Activated gamma-delta T cell treated with anti-CD3 and anti-CD28 coated beads, Interleukin-2, amount 50 U/mL, for 16 hours (primary cell): ENCODE measurements at places on chromosomes 7 and 10.

- no peak for DNase-seq
Observed at GRCh38 chr10:7534480-7534852, 123.6 kb upstream of the SFMBT2 start.

DNA sequence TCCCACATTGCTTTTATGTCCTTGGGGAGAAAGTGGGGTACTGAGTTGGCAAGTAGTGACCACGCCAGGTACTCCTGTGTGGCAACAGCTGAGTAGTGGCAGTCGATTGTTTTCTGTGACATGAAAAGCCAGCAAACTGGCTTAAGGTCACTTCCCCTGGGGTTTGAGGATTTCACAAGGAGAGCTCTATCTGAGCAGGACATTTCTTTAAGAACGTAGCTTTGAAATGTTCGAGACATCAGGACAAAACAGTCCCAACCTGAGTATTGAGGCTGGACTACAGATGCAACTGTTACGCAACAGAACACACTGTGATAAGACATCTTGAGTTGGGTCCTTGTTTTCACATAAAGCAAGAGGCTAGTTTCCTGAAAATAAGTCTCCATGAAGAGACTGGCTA is 146.7 kb upstream of the KLF14 start:
- DNase-seq: no peak

DNA sequence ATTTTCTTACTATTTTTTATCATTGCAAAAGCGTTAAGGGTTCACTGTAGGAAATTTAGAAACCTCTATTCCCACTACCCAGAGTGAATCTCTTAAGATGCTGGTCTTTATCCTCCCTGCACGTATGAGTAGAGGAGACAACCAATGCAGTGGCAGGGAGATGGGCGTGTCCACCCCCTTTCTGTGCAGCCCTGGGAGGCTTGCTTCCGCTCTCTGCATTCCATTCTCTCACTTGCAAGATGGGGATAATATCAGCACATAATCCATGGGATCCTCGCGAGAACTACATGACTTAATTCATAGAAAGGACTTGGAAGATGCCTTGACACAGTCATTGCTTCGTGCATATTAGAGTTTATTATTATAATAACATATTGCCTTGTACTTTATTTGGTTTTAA is 196.2 kb downstream of the KLF6 start:
- DNase-seq: no peak

GRCh38 chr7:94620703-94621118 is 35.2 kb downstream of the SGCE start:
- DNase-seq: peak; percentile 0

- DNase-seq: no peak
Observed at GRCh38 chr7:24917510-24918239, 62.3 kb downstream of the OSBPL3 start.

DNA sequence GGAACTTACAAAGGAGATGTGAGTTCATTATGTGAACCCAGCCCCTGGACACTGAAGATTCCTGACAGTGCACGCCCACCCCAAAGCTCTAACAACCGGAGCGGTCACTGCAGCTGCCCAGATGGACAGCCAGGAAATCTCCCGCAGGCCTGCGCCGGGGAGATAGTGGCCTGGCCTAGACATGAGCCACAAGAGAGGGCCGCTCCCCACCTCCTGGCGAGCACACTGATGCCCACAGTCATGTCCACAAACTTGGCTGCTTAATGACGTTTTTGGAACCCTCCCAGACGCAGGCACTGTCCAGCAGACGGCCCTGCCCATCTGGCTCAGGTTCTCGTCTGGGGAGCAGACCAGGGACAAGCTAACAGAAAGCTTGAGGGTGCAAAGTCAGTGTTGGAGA is 34.2 kb downstream of the TCERG1L start:
- no peak for DNase-seq

- no peak for DNase-seq
Observed at GRCh38 chr7:106064771-106065574, 47.1 kb downstream of the SYPL1 start.

- DNase-seq: no peak
Observed at GRCh38 chr7:78284945-78285344, 486.4 kb downstream of the PHTF2 start.

DNA sequence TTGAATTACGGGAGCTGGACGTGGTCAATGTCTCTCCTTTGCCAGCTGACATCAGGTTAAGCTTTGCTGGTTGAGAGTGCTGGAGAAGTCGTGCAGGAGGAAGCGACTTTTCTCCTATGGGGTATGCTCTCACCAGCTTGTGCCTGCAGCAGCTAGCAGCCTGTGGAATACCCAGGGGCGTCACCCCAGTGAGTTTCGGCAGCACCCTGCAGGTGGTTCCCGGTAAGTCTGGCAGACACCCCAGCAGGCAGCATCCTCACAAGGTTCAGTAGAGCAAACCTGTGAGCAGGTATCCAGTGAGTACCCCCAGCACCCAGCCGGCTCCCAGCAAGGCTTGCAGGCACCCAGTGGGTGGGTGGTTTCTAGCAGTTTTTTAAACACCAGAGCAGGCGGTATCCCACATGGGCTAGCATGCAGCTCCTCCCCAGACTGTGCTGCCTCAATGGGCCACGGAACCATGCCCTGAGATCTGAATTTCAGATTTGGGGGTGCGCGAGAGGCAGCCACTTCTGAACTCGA is 74.8 kb upstream of the SVIL start:
- no peak for DNase-seq

DNA sequence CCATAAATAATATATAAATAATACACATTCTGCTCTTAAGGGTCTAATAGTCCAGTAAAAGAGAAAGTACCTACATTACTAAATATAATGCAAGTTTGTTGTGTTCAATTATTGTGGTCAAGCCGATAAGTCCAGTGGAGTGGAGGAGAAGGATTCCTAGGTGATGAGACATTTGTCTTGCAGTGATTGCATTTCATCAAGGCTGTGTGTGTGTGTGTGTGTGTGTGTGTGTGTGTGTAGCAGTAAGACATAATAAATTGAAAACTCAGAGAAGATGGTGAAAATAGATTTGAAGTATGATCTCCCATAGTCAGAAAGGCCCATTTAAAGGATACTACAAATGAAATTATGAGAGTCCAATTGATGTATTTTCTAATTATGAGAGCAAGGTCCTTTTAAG is 192.5 kb upstream of the SEMA3C start:
- DNase-seq: no peak

GRCh38 chr7:112897839-112898431 is 107.7 kb upstream of the TMEM168 start:
- no peak for DNase-seq

DNA sequence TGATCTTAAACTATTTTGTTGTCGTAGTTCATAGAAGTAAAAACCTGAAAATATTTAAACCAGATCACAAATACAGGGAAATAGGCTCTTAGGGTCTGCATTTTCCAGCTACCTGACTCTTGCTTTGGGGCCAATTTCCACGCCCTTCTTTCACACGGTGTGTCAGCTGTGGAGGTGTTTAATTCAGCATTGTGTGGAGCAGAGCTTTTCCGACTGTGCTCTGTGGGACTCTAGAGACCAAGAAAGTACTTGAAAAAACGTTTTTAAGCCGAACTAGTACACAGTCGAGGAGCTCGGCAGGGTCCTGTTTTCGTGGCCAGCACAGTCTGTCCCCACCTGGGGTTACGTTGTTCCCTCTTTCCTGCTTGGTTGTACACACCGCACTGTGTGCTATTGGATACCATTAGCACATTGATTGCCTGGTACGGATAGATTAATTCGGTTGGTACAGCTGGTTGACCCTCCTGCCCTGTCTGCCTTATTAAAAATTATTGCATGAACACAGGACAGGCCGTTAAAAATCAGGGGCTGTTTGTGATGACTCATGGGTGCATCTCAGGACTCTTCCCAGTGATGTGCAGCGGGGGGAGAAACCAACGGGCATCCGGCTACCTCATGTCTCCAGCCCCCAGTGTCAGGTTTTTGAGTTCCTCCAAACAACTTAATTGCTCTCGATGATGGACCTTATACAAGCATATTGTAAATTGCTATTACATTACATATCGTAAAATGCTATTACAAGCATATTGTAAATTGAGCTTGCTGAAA is 80.7 kb upstream of the BTBD16 start:
- no peak for DNase-seq

- no peak for DNase-seq
Observed at GRCh38 chr10:3365630-3366029, 193.0 kb upstream of the PITRM1 start.

DNA sequence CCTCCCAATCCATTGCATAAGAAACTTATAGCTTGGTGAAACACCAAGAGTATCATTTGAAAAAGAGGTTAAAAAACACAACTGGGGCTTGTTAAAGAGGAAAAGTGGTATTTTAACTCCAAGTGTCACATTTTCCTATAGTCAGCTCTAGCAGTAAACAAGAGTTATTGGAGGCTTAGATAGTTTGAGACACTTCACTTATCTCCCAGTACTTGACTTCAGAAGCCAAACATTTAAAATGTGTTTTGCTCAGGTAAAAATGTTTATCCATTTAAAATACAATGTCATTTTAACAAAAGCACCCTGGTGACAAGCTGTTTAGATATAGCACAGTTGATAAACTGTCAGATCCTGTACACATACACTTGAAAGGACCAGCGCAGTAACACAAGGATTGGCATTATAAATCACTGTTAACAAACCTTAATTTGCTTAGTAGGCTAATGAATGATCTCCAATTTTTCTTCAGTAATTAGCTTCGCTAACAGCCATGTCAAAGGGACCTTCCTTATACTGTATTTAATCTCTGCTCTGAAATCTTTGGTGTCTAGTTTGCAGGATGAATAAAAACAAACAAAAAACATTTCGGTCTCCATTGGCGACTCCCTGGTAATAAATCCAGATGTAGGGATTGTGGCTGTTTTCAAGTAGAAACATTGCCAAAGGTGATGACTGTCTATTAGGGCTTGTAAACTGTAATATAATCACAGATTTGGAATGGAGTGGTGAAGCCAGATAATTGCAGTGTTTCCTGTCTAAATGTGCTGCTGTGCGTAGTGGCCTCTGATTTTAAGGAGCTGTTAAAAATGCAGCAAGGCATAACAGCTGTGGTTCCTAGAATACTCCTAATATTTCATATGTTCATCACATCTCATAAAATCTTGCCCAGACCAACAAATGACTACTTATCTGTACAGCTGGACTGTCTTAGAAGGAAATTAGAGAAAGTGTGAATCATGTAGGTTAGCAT is 545.1 kb downstream of the AUTS2 start:
- no peak for DNase-seq

- DNase-seq: no peak
Observed at GRCh38 chr10:37736120-37736519, 121.3 kb downstream of the ZNF248 start.

DNA sequence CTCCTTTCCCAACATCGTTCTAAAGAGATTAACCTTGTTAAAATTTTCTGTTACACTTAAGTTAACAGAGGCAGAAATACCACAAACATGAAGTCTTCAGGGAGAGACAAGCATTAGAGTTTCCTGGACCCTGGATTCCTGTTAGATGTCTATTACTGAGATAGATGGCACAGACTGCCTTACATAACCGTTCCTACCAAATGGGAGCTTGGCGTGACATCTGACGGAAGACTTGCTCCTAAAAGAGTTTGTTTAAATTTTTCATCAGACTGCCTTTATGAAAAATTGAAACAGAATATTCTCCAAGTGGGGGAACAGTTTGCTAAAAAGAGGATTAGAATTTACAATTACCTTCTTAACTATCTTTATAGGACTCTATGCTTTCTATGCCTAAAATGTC is 22.7 kb downstream of the ANK3 start:
- no peak for DNase-seq

DNA sequence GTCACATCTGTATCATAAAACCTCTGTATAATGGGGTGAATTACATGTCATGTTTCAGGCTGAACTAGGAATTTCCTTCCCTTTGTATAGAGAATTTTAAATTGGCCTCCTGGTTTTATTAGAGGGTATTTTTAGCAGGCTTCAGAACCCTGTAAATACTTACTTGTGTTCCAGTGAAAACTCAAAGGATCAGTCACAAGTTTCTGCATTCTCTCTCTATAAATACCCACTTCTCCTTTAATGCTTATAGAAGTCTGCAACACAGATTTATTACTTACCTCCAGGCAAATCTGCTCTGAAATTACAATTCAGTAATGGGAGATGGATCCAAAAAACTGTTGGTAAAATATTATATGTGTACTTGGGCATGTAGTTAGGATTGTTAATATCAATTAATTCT is 161.6 kb downstream of the GLI3 start:
- no peak for DNase-seq

GRCh38 chr7:99312316-99313203 is 13.1 kb upstream of the ARPC1A start:
- DNase-seq: peak; percentile 62

DNA sequence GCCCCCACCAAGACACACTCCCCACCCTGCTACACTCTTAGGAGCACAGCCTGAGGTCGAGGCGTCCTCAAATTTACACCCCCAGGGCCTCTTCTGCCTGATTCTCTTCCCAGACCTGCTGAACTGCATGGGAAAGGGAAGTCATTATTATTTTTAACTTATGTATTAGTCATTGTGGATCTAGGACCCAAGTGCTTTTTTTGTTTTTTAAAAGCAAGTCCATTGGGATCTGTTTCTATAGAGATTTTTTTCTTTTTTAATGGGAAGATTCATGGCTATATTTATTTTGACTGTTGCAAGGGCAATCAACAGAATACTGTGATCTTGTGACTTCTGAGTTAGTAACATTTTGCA is 203.8 kb downstream of the ZMYND11 start:
- no peak for DNase-seq

DNA sequence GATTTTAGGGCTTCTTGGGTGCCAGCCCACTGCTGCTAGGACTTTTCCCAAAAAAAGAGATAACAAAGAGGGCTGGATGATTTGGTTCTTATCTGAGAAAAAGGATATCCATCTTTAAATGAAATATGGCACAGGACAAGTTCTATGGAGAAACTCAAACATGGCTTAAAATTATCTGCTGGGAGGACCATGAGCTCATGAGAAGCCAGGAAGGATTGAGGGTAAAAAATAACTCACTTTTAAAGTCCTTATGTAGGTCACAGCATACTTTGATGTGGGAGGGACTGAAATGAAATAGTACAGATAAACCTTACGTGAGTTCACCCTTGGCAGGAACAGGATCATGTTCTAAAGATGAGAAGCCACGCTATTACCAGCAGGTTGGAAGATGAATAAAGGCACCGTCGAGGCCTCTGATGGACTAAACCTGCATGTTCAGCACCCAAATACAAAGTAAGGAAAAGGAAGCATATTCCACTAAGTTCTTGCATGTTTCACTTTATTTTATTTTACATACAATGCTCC is 369.2 kb upstream of the KLF6 start:
- no peak for DNase-seq

DNA sequence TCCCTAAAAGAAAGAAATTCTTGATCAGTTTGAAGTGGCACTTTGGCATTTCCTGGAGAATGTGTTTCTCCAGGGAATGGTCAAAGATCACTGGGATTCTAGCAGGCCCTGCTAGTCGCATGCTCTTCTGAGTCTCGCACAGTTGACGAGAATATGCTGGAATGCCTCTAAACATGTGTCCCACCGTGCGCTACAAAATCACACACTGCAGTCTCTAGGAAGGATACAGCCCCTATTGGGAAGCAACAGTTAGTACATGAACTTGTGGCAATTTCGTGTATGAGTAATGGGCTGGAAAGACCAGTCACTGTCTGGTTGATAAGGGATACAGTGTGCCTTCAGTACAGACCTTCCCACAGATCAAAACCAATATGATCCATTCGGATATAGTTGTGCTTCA is 257.9 kb downstream of the PRPF18 start:
- no peak for DNase-seq
